ENCODE measurements at places on chromosomes 4 and X. TPM values are rescaled to one million over a fixed set of nuclear protein-coding genes. Genes with fewer than 3 reads are reported as not detected.

- DNase-seq: no peak
These were observed 1.3 kb downstream of the SHOX start for GRCh38 chrX:631802-632365.

The LRRC66 gene
- 0.17 TPM for polyA plus RNA-seq

DNA sequence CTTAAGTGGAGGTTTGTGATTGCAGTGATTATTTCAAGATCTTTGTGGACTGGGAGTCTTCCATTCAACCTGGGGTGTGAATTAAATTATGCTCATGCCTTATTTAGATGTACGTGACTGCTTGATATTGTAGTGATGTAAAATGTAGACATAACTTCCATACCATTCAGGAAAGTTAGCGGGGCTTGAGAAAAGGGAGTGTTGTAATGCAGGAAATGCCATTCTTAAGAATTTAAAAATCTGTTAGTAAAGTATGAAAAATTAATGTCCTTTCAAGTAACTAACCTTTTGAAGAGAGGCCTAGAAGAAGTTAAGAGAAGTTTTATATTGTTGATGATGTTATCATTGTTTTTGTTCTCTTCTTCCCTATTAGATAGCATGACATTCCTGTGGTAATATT, 318.2 kb downstream of the CCSER1 start:
- DNase-seq: no peak

- no peak for DNase-seq
These were observed 10.1 kb upstream of the CXCL8 start for GRCh38 chr4:73730292-73730691.

DNA sequence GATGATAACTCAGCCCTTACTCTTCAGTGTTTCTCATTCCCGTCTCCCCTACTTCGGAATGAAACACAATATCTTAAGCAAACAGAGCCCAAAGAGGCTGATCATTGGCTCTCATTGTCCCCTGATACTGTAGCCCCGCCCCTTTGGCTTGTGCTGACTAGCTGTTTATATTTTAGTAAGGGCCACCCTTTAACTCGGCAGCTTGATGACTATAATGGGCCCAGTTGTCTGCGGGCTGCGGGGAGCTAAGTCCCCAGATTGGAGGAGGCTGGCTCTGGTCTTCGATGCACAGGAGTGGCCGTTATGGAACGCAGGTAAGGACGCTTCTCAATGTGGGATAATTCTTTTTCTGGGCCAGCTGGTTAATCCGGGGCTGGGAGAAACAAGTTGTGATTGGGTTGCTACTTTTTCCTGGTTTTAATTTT, at the start of gene TRIM2:
Gene TRIM2 (plus strand): TSS at position 197 of the 425 bp plus-strand sequence. CDS start 88 bp downstream, at position 285.
- DNase-seq: no peak

- DNase-seq: no peak
These were observed 321.0 kb upstream of the GRIA3 start for GRCh38 chrX:122863067-122863466.
